AG09319 (cell line): ENCODE measurements at places on chromosomes 1 and 21.

GRCh38 chr1:14253676-14254075 is 344.8 kb upstream of the KAZN start:
- DNase-seq, result no peak

GRCh38 chr1:229863651-229864545 is 203.1 kb upstream of the GALNT2 start:
- no peak for DNase-seq

- no peak for DNase-seq
Observed at GRCh38 chr1:107135463-107135862, 5.4 kb upstream of the NTNG1 start.

DNA sequence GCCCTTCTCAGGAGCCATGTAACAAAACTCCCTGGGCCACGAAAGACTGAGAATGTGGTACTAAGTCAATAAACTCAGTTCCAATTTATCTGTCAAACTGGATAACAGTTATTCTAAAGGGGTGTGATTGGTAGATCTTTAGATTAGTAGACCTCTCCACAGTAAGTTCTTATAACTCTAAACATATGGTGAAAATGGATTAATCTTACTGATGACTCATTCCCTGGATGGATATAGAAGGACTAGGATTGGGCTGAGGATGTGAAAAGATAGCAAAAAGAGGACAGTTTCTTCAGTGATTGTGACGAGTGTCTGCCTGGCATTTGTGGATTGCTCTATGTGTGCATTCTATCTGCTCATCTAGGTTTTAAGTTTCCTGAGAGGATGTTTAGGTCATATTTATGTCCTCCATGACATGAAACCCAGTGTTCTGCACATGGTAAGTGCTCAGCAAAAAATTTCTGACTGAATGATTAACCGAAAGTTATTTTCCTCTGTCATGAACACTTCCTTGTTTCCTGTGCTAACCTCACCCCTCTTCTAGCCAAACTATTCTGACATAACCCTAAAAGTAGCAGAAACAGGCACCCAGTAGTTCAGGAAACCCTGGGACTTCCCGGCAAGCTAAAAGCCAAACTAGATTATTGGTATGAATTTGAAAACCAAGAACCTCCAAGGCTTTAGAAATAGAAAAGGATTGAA is 397.5 kb upstream of the PLXNA2 start:
- no peak for DNase-seq

DNA sequence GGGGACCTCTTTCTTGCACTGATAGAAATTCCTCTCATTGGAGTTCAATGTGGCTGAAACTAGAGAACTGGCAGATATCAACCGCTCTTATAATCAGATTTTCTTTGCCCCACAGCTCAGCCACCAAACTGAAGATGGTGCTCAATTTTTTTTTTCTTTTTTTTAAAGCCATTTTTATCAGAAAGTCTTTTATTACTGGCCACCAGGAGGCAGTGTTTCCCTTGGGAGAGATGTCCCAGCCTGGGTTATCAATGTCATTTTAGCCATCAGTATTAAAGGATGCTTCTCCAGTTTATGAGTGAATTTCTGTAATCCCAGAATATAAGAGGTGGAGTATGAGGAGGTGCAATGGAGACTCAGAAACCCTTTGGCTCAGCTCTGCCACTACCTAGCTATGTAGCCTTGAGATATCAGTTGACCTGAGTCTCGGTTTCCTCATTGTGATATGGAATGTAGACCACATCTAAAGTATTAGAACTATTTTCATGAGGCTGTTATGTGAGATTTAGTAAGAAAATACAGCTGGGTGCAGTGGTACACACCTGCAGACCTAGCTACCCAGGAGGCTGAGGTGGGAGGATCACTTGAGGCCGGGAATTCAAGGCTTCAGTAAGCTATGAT is 27.6 kb downstream of the CD244 start:
- no peak for DNase-seq

- no peak for DNase-seq
Observed at GRCh38 chr1:207076181-207076955, 12.3 kb upstream of the C4BPB start.

- no peak for DNase-seq
Observed at GRCh38 chr1:222023025-222023424, 281.1 kb upstream of the DUSP10 start.

DNA sequence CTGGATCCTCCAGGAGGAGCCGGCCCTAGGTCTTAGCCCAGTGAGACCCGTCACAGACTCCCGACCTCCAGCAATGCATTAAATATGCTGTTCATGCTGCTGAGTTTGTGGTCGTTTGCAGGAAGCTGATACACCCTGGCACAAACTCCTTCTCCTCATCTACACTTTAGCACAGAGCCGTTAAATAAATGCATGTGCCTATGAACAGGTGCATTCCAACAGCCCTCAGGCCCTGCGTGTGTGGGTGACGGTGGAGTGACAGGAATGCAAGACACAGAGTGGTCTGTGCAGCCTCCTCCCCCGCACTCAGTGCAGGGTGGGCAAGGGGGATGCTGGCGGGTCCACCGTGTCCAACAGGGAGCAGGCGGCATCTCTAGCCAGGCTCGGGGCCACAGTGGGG is 106.6 kb upstream of the TMPRSS2 start:
- no peak for DNase-seq

DNA sequence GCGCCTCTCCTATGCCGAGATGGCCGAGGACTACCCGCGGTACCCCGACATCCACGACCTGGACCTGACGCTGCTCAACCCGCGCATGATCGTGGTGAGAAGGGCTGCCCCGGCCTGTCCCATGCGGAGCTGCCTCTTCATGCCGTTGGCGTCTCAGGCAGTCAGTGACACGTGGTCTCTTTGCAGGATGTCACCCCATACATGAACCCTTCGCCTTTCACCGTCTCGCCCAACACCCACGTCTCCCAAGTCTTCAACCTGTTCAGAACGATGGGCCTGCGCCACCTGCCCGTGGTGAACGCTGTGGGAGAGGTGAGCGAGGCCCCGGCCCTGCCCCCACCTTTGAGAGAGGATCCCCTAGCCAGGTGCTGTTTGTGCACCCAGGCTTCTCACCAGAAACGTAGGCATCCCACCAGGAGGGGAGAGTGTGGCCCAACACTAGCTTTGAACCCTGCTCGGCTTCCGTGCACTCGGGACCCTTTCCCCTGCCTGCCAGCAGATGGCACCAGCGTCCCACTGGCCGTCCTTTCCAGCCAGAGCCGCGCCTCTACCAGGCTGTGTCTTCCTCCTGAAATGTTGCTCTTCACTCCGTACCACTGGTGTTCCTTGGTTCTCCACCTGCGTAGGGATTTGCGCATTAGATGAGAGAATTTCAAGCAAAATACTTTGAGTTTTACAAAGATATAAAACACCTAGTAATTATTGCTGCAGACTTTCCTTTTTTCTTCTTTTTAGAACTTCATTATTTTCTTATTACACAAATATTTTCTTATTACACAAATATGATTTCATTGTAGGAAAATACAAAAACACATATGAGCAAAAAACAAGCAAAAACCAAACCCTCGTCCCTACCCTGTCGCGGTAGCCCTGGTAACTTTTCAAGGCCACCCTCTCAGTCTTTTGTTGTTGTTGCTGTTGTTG is 9.0 kb downstream of the NPPA start:
- no peak for DNase-seq

DNA sequence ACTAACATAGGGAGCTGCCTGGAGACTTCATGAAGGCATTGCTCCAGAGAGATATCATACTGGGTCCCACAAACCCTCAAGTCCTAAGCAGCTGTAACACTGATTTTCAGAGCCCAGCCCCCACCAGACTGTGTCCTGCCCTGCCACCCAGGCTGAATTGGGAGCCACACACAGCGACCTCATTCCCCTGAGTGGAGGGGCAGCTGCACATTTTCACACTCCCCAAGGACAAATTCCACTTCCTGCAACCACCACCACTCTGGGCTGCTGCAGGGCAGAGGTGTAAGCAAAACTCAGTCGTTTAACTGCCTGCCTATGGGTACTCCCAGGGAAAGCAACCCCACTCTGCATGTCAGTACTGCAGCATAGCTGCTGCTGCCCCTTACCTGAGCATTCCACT is 19.8 kb downstream of the DTL start:
- DNase-seq, result no peak

DNA sequence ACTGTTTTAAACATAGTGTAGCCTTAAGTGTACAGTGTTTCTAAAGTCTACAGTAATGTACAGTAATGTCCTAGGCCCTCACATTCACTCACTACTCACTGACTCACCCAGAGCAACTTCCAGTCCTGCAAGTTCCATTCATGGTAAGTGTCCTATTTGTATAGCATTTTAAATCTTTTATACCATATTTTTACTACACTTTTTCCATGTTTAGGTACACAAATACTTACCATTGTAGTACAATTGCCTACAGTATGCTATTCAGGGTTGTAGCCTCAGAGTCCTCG is 3.6 kb upstream of the S100A10 start:
- DNase-seq, result no peak

DNA sequence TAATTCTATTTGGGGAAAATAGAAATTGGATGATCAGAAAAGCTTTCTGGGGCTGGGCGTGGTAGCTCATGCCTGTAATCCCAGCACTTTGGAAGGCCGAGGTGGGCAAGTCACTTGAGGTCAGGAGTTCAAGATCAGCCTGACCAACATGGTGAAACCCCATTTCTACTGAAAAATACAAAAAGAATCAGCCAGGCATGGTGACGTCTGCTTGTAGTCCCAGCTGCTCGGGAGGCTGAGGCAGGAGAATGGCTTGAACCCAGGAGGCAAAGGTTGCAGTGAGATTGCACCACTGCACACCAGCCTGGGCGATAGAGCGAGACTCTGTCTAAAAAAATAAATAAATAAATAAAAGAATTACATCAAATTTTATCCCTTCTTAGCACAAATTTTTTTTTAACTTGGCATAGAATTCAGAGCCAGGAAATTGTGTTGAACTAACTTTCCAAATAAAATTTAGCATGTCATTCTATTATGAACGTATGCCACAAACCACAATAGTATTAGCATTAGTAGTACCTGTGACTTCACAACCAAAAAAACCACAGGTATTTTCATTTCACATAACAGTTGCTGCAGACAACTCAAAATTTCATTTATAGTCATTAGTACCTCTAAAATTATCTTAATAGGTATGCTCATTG is 4.5 kb upstream of the ANKRD13C start:
- DNase-seq, result no peak

- DNase-seq, result no peak
Observed at GRCh38 chr1:85624361-85624760, 43.8 kb downstream of the CCN1 start.

- DNase-seq, result no peak
Observed at GRCh38 chr1:193321242-193321840, 134.9 kb upstream of the B3GALT2 start.

- DNase-seq, result no peak
Observed at GRCh38 chr1:2143814-2144500, 50.6 kb downstream of the FAAP20 start.

DNA sequence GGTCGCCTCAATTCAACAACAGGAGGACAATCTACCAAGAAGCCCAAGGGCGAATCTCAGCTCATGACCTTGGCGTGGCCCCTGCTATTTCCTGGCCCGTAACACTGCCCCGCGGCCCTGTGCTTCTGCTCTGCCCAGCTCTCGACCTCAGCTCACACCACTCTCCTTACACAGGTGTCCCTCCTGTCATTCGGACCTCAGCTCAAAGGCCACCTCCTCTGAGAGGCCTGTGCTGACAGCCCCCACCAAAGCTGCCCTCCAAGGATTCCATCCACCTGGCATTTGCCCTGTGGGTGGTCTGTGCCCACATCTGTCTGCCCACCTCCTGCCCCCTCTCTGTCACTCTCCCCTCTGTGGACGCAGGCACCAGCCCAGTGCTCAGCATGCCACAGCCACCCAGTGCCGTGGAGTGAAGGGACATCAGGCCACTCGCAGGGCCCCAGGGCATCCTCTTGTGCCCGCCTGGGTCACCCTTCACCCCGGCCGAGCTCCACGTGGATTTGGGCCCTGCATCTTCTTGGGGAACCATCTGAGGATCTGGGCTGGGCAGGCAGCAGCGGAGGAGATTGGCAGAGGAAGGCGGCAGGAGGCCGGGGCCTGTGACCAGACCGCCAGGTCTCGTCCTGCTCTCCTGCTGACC is 70.3 kb downstream of the DHRS3 start:
- no peak for DNase-seq

GRCh38 chr1:116540088-116540487 is 30.7 kb downstream of the CD58 start:
- DNase-seq, result no peak

- no peak for DNase-seq
Observed at GRCh38 chr1:2532485-2533160, 2.6 kb upstream of the HES5 start.

DNA sequence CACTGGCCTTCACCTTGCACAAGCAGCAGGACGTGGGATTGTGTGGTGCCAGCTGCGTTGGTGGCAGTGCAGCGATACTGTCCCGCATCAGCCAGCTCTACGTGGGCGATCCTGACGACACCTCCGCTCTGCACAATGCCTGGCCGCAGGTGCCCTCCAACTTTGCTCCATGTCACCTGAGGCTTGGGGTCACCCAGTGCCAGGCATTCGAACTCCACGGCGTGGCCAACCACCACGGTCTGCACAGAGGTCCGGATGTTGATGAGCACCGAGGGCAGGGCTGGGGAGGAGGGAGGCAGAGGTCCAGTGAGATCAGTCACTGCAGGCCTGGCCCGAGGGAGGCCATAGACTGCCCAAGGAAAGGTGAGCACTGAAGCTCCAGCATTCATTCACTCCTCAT is 22.6 kb downstream of the LDLRAD2 start:
- no peak for DNase-seq

DNA sequence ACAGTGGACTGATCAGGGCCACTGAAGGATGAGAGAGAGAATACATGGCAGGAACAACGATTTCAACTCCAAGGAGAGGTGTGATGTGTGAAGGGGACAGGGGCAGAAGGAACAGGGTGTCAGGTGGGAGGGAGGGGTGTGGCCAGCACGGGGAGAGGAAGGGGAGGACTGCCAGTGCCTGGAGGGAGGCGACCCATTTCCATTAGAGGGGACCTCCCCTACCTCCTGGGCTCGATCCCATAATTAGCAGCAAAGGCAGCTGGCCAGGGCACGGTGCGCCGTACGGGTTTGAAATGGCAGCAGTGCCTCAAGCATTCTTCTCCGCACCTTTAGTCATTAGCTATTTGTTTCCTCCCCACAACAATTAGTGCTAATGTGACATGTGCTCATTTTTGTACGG is 22.7 kb downstream of the CRYAA start:
- DNase-seq, result no peak

GRCh38 chr1:165153182-165153581 is 203.3 kb downstream of the LMX1A start:
- no peak for DNase-seq
